ENCODE measurements at places on chromosomes 2 and 18.

DNA sequence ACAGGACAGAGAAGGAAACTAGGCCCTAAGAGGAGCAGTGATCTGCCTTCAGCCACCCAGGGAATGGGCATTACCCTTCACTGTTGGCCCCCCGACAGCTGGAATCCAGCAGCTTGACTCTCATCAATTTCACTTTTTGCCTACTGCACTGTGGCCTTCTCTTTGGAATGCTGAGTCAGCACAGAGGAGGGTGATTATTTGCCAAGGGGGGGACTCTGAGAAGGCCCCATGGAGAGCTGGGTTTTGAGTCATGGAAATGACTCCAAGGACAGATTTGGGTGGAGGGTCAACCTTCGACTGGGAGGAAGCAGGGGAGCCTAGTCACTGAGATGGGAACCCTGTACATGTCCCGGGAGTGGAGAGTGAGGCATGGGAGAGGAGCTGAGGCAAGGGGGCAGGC, 38.1 kb upstream of the NTSR2 start:
- no peak for DNase-seq

DNA sequence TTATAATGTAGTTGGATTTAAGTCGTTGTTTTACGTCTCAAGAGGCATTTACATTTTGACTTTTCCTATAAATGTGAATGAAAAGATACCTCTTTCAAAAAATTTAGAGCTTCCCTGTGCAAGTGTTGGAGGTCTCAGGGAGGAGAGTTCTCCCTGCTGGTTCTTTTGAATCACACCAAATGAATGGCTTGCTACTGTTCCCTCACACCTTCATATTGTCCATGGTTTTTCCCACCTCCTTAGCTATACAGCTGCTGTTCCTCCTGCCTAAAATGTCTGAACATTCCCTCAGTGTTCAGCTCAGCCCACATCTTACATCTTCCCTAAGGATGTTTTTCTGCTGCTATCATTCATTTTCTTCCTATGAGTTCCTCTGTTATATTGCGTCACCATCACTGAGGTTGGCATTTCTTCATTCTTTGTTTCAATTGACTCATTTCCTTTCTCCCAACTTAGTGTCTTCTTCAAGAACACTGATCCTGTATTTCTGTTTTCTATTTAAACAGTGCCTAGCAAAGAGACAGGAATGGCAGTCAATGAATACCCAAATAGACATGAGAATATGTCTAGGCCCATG, 46.0 kb downstream of the COX7A2L start:
- DNase-seq: no peak

- DNase-seq: peak; percentile 13
These were observed 857 bp downstream of the DYM start for GRCh38 chr18:49459404-49460171.

DNA sequence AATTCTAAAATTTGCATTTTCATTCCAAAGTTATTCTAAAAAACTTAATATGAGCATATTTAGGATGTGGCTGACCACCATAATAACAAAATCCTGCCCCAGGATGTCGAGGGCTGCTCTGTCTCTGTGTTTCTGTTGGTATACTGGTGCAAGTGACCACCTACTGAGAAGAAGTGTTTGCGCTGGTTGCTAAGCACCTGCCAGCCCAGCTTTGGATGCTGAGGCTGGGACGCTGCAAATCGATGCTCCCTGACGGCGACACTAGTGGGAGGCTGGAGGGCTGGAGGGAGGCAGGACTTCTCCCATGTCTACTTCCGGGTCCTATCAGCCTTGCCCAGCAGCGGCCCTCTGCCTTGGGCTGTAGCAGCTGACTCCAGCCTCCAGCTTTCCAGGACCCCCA, 45.0 kb downstream of the LAMA1 start:
- no peak for DNase-seq

DNA sequence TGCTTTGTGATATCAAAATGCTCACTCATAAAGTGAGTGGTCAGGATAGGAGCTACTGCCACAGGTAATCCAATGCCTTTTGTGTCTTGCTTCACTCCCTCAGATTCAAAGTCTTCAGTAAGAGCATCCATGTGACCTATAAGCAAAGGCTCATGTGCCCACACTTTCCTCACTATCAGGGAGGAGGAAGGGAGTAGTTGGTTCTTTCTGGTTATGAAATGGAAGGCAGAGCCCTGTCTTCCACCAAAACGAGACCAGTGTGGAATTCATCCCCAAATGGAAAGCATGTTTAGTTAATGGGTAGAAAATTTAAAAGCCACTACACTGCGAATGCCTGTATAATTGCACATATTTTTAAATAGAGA, 25.8 kb downstream of the IL1F10 start:
- DNase-seq: no peak

GRCh38 chr2:66575625-66576310, 140.8 kb downstream of the MEIS1 start:
- DNase-seq: no peak

DNA sequence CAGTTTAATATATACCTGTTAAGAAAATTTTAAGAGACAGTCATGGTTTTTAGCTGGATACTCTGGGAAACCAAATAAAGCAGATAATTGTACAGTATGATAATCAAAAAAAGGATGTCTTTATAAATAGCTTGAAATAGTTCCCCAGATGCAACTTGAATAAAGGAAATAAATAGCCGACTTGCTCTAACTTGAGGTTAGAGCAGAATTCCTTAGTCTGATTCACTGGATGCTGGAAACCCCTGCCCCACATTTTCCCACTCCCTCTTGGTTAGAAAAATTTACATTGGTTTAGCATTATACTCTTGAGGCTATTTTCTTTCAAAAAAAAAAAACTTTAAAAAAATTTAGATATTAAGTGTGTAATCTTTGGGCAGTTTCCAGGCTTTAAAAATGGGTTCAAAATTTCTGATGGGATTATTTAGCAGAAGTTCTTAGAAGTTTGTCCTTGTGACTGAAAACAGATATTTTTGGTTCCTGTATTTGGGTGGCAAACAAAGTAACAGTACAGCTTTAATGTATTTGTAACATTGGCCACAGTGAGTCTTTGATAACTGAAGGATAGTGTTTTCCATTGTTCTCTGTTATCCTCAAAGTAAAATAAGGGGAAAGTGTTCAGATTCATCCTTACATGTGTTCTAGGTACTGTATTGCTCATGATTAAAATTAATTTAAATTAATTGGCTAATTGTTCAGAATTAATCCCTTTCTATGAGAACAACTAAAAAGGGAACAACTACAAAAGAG, 39.6 kb downstream of the ITGAV start:
- no peak for DNase-seq

DNA sequence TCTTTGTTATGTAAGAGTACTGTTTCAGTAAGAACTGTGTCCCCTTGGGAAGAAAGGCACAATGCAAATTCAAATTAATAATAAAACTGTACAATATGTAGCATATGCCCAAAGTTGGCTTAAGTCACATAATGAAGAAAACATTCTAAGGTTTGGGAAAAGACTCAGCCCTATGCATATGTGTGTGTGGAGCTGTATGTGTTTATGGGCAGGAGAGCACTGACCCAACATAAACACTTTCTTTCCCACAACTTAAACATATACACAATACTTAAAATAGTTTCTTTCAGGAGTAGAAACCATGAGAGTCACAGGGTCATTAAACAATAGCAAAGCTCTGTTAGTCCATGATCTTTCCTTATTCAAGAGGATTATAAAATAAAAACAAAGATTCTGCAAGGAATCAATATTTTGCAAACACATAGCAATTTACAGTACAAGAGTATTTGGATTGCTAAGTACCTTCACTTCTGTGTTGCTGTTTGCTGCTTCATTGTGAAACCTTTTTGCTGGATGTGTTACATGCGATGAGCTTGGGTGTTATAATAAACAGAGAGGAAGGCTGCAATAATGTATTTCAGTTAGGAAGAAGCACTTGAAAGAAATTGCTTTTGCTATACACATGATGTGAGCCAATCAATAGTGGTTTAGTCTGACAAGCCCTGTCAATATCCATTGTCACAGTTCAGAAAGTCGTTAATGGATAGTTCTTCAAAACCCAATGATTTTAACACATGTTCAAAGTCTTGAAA, 347.3 kb downstream of the ARHGAP15 start:
- DNase-seq: no peak

DNA sequence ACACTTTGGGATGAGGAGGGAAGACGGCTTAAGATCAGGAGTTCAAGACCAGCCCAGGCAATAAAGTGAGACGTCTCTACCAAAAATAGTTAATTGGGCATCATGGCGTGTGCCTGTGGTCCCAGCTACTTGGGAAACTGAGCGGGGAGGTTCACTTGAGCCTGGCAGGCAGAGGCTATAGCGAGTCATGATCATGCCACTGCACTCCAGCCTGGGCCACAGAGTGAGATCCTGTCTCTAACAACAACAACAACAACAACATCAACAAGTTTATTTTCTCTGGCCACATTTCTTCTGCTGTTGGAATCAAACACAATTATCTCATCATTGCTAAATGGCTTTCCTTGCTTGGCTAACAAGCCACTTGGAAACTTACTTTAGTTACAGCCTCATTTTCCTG, 13.4 kb downstream of the NIFK start:
- no peak for DNase-seq

DNA sequence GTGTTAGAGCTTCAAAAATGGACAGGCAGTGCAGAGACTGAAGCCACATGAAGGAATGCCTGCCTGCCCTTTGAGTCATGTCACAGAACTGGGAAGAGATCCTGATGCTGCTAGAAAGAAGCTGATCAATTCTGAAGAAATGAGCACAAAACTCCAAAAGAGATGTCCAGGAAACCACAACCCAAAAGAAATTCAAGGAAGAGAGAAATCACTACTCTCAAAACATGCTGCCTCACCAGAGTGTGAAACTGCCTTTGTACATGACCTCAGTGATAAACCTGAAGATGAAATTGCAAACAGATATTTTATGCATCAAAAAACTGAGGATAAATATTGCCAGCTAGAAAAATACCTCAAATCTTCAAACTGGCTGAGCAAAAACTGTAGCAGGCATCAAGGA, 20.5 kb downstream of the USP40 start:
- no peak for DNase-seq

DNA sequence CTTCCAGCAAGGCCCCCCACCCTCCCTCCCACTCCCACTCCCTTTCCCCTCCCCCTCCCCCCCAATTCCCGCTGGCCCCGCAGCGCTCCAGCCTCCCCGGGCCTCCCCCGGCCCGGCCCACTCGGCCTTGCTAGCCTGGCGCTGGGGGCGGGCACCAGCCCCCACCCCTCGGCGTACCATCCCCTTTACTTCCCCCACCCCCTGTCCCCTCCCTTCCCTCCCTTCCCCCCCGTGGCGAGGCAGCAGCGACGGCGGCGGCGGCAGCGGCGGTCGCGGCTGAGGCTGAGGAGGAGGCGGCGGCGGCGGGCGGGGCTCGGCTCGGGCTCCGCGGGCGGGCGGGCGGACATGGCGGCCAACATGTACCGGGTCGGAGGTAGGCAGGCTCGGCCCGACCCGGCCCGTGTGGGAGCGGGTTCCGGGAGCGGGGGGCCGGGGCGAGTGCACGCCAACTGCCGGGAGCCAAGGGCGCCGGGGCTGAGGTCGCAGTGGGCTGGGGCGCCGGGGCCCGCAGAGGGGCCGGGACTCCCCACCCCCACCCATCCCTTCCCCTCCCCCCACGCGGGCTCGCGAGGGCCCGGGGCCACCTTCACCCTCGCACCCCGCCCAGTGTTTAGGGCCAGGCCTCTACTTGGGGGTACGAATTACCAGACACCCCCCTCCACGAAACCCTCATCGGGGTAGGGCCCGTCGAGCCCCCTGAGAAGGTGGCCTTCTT, at the start of gene MTA3:
Gene MTA3 (plus strand): TSS at position 232 of the 715 bp plus-strand sequence. CDS start 114 bp downstream, at position 346.
- DNase-seq: peak; percentile 39

- DNase-seq: no peak
These were observed 190.4 kb upstream of the ID2 start for GRCh38 chr2:8491296-8492027.

DNA sequence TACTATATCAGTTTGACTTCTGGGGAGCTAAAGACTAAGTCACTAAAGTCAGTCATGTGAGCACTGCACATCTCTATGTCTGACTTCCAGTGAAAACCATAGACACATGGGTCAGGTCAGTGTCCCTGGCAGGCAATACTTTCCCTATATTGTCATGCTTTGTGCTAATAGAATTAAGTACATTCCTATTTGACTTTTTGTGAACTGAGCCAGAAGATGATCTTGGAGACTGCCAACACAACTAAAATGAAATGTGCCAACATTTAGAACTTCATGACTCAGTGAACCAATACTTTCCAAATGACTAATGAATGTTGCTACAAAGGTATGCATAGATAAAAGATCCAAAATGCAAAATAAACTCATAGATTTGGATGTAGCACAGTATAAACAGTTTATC, 820.8 kb upstream of the FAM98A start:
- DNase-seq: no peak

DNA sequence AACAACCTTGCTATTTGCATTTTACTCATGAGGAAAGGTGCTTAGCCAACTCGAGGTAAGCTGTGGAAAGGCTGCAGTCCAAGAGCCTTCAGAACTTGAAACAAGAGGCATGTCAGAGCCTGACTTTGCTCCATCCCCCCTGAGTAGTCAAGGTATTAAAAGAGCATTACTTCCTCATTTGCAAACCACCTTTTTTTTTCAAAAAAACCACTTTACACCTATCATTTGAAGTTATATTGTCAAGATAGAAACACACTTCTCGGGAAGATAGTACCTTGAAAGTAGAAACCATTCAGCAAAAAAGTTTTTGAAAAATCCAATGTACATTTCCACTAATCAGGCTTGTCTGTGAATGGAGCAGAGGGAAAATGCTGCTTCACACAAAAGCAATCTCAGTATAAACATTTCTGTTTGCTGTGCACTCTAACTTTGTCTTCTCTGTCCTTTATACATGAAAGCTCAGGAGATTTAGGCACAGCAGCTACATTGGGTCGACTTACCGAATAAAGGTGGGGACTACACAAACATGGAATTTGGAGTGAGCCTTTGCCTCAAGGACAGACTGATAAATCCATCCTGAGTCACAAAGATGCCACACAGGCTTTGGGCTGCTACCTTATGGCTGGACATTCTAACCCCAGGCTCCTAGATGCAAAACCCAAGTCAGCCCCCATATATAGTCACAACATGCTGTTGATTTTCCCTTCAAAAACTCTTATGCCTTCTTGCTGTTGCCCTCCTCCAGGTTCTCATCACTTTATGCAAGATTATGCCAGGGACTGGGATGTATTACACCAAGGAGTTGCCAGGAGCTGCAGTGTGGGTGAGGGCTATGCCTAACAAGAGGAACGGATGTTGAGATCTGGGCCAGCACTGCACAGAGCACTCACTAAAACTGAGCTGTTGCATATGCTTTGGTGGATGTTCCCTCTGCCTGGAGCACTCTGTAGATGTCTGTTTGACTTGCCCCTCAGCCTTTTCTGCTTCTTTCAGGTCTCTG, 41.4 kb upstream of the EML4 start:
- DNase-seq: no peak

GRCh38 chr2:239543702-239544101, 142.9 kb upstream of the HDAC4 start:
- DNase-seq: no peak

GRCh38 chr2:182049372-182050148, 63.9 kb downstream of the PPP1R1C start:
- no peak for DNase-seq

DNA sequence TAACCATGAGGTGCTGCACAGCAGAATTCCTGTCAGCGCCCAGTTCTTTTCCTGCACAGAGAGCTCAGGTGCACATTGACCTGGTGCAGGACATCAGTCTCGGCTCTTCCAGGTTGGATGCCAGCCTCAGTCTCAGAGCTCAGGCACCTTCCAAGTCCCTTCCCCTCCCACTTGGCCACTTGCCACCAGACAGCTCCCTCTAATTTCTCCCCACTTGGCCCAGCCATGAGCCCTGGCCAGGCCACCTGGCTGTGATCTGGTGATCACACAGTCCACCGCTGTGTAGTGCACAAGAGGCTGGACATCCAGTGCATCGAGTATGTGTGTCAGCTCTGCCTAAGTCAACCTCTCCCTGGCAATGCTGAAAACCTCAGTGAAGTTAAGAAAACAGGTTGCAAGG, 336.6 kb upstream of the MYT1L start:
- no peak for DNase-seq

- DNase-seq: no peak
These were observed 70.0 kb upstream of the PPP1CB start for GRCh38 chr2:28681606-28682005.
